ENCODE measurements at places on chromosomes 16 and 17. TPM values are rescaled to one million over a fixed set of nuclear protein-coding genes. Genes with fewer than 3 reads are reported as not detected.

PPP1R9B gene
- 2.0 TPM for polyA plus RNA-seq

DNA sequence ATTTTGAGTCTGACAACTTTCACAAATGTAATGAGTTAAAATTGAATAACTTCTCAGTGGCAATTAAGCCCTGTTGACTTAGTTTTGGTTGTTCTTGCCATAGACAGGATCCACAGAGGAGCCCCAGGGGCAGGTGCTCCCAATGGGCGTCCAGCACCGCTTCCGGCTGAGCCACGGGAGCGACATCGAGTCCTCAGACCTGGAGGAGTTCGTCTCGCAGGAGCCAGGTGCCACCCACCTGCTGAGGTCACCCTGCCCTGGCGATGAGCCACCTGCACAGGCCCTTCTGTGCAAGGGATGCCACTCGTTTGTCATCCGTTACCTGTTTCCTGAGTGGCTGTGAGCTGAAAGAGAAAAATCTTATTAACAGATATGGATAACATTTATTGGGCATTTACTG lies 10.7 kb downstream of the CCDC40 start:
- no peaks in the 10 kb centered on the region for H3K4me1 ChIP-seq
- H3K4me3 ChIP-seq: no peak overlapping the region
- DNase-seq: no peak
- no peaks in the 10 kb centered on the region for H3K27me3 ChIP-seq
- H3K27ac ChIP-seq: no peak overlapping the region
- no peaks in the 10 kb centered on the region for H3K36me3 ChIP-seq

GRCh38 chr16:84455031-84455430 lies 49.4 kb downstream of the MEAK7 start:
- H3K4me3 ChIP-seq: no peak overlapping the region
- no peaks in the 10 kb centered on the region for H3K36me3 ChIP-seq
- no peak for DNase-seq
- H3K4me1 ChIP-seq: no peaks in the 10 kb centered on the region

DNA sequence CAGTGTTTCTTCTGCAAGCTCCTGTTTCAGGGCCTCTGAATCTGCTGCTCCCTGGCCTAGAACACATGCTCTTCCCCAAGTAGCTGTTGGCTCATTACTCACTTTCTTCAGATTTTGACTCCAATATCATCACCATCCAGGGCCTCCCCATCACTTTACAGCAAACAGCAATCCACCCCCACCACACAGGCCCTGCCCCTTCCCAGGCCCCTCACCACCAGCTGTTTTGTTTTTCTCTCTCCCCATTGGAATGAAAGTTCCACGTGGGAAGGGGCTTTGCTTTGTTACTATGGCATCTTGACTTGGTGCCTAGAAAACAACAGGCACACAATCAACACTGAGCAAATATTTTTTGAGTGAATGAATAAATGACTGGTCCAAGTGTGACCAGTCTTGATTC lies 4.0 kb downstream of the TMEM170A start:
- DNase-seq: no peak
- no peak overlapping the region for H3K27ac ChIP-seq

DNA sequence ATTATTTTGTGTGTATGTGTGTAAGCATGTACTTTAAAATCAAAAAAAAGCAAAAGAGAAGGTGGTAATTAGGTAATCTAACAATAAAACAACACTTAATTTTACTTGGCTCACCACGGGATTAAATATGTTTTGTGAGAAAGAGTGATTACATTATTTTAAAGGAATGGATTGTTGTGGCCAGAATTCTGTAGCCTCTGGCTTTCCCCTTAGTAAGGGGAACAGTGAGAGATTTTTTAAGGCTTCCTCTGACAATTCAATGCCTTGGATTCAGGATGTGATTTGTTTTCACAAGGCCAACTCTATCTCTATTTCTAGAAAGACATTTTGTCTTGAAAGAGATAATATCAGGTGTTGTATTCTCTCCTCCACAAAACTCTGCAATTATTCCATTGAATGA lies 560.3 kb upstream of the CDH8 start:
- no peak for DNase-seq
- no peak overlapping the region for H3K27ac ChIP-seq
- no peaks in the 10 kb centered on the region for H3K36me3 ChIP-seq

DNA sequence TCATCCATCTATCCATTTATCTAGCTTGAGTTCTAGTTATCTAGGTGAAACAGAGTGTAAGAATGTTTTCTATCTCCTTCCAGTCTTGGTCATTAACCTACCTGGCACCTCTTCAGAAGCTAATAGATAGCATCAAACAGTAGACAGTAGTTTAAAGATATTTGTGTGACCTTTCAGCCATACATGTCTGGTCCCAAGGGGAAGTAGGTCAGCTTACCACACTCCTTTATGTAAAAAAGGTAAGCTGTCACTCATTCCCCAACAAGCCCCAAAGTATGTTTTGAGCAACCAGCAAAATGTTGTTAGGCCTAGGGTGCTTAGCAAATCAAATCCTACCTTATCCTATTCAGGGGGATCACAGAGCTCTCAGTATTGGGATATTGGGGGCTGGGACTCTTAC lies 3.5 kb downstream of the KRT33B start:
- H3K4me1 ChIP-seq: no peaks in the 10 kb centered on the region
- no peak for DNase-seq
- H3K27ac ChIP-seq: no peak overlapping the region
- no peaks in the 10 kb centered on the region for H3K36me3 ChIP-seq
- H3K4me3 ChIP-seq: no peak overlapping the region

- peaks cover 55% of the 10 kb centered on the region for H3K4me1 ChIP-seq
- H3K27ac ChIP-seq: peak overlapping the region; percentile 53
- H3K27me3 ChIP-seq: no peaks in the 10 kb centered on the region
- no peak for DNase-seq
- H3K4me3 ChIP-seq: peak overlapping the region; percentile 27
- peaks cover 8% of the 10 kb centered on the region for H3K36me3 ChIP-seq
These were observed 14.3 kb downstream of the CYTH1 start for GRCh38 chr17:78767806-78768205.

- no peaks in the 10 kb centered on the region for H3K36me3 ChIP-seq
- H3K4me1 ChIP-seq: no peaks in the 10 kb centered on the region
- no peaks in the 10 kb centered on the region for H3K27me3 ChIP-seq
These were observed 21.8 kb downstream of the NUDT7 start for GRCh38 chr16:77744141-77744540.

- no peak for DNase-seq
- H3K27ac ChIP-seq: no peak overlapping the region
- no peaks in the 10 kb centered on the region for H3K4me1 ChIP-seq
- no peaks in the 10 kb centered on the region for H3K36me3 ChIP-seq
- no peaks in the 10 kb centered on the region for H3K27me3 ChIP-seq
- H3K4me3 ChIP-seq: no peak overlapping the region
These were observed 175.9 kb downstream of the IRF8 start for GRCh38 chr16:86074651-86075487.

DNA sequence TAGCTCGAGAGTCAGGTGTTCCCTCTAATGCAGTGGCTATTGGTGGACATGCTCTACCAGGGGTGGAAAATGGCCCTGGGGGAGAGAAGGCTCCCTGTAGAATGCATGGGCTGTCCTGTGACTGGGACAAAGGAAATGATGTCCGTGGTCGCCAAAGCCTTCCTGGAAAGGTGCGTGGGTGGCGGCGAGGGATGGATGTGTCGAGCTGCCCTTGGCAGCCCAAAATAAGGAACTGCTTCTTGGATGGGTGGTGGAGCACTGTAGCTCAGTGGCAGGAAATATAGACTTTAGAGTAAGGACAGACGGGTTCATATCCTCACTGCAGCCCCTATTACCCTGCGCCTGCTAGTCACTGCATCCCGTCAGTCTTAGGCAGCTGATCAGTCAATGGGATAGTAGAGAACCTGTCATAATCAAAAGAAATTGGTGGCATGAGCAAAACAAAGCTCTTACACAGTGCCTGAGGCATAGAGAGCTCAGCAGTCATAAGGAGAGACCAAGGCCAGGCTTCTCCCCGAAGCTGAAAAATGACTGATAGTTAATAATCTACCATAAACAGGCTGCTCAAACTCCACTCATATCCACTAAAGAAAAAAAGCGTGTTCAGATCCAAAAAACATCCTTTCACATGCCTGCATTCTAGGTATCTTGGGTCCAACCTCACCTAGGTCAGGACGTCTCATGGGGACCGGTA lies 123.5 kb upstream of the PLCG2 start:
- no peak overlapping the region for H3K4me3 ChIP-seq
- no peaks in the 10 kb centered on the region for H3K27me3 ChIP-seq
- peaks cover 18% of the 10 kb centered on the region for H3K4me1 ChIP-seq
- no peak overlapping the region for H3K27ac ChIP-seq
- no peak for DNase-seq
- H3K36me3 ChIP-seq: peaks cover 10% of the 10 kb centered on the region

CACNG5 gene
- not detected for polyA plus RNA-seq

- H3K27me3 ChIP-seq: no peaks in the 10 kb centered on the region
- peaks cover 50% of the 10 kb centered on the region for H3K4me1 ChIP-seq
These were observed 65.0 kb downstream of the SMG6 start for GRCh38 chr17:2238432-2239169.

GRCh38 chr16:3513892-3514583 lies 13.2 kb downstream of the CLUAP1 start:
- H3K27ac ChIP-seq: no peak overlapping the region
- no peak overlapping the region for H3K4me3 ChIP-seq
- peaks cover 10% of the 10 kb centered on the region for H3K4me1 ChIP-seq
- peaks cover 3% of the 10 kb centered on the region for H3K36me3 ChIP-seq

- DNase-seq: no peak
- H3K4me3 ChIP-seq: no peak overlapping the region
- H3K27me3 ChIP-seq: no peaks in the 10 kb centered on the region
- H3K27ac ChIP-seq: no peak overlapping the region
- no peaks in the 10 kb centered on the region for H3K36me3 ChIP-seq
These were observed 206.7 kb downstream of the PARN start for GRCh38 chr16:14423344-14423743.

- no peaks in the 10 kb centered on the region for H3K36me3 ChIP-seq
- peaks cover 13% of the 10 kb centered on the region for H3K4me1 ChIP-seq
- H3K4me3 ChIP-seq: no peak overlapping the region
- no peak overlapping the region for H3K27ac ChIP-seq
These were observed 38.6 kb upstream of the TOB1 start for GRCh38 chr17:50904518-50905459.

- H3K36me3 ChIP-seq: no peaks in the 10 kb centered on the region
- H3K4me3 ChIP-seq: no peak overlapping the region
- DNase-seq: no peak
- H3K27me3 ChIP-seq: no peaks in the 10 kb centered on the region
- no peaks in the 10 kb centered on the region for H3K4me1 ChIP-seq
These were observed 2.3 kb upstream of the KCNJ12 start for GRCh38 chr17:21373696-21374440.

Data from GM12878 (cell line).